ENCODE measurements at places on chromosomes 7 and 10. TPM values are rescaled to one million over a fixed set of nuclear protein-coding genes. Genes with fewer than 3 reads are reported as not detected.

GRCh38 chr10:47418966-47419365, 34.9 kb upstream of the ZNF488 start:
- H3K27ac ChIP-seq: no peak overlapping the region
- peaks cover 8% of the 10 kb centered on the region for H3K4me1 ChIP-seq
- no peaks in the 10 kb centered on the region for H3K36me3 ChIP-seq
- no peak for DNase-seq

- no peaks in the 10 kb centered on the region for H3K36me3 ChIP-seq
- H3K27ac ChIP-seq: no peak overlapping the region
- H3K4me1 ChIP-seq: no peaks in the 10 kb centered on the region
- no peak overlapping the region for H3K4me3 ChIP-seq
These were observed 90.5 kb downstream of the WIPF3 start for GRCh38 chr7:29896685-29897411.

DNA sequence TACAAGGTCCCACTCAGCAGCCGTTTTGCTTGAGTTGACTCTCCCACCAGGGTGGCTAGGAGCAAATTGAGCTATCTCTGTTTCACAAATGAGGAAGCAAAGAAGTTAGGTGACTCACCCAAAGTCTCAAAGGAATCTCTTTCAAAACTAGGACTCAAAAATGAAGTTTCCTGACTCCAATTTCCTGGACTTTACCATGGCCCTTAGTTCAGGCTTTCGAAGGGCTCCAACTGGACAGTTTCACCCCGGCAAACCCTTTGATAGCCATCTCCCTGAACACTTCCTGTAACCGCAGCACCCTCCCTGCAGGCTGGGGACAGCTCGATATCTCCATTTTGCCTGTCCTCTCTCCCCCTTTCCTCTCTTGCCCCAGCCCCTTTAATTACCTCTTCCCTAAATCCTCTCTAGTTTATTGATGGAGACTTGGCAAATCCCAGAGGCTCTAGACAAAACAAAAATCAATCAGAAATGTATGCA, 4.7 kb upstream of the AFAP1L2 start:
- H3K36me3 ChIP-seq: no peaks in the 10 kb centered on the region
- peaks cover 11% of the 10 kb centered on the region for H3K4me1 ChIP-seq
- H3K27me3 ChIP-seq: peaks cover 3% of the 10 kb centered on the region
- no peak for DNase-seq
- no peak overlapping the region for H3K4me3 ChIP-seq
- no peak overlapping the region for H3K27ac ChIP-seq

DNA sequence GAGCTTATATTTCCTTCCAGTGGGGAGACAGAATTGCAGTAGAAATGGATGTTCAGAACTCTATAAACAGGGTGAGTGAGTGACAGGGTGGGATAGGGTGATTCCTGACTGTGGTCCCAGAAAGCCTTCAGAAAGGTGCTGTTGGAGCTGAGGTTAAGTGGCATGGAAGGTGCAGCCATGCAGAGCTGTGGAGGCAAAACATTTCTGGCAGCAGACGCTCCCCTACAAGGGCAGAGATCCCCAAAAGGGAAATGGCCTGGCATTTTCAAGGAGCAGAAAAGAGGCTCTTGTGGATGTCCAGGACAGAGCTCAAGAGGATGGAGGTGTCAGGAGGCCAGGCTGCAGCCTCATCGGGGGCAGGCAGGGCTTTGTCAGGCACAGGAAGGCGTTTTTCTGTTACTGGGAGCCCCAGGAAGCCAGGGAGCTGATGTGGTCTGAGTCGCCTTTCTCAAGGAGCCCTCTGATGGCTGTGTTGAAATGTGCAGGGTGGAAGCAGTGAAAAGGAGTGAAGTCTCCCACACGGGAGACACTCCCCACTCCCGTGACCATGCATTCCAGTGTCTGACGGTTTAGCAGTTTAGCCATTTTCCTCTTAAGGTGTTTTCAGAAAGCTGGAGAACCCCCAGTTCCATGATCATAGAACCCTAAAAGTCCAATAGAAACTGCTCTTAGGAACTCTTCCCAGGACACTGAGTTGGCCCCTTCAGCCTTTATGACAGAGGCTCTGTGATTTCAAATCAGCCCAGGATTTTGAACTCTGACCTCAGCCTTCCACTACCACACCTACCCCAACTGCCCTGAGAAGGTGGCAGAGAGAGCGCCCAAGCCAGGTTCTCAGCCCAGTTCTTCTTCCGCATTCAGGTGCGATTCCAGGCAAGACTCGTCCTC, 96.2 kb downstream of the C10orf105 start:
- peaks cover 18% of the 10 kb centered on the region for H3K4me1 ChIP-seq
- no peaks in the 10 kb centered on the region for H3K36me3 ChIP-seq
- no peak overlapping the region for H3K27ac ChIP-seq
- peak; percentile 20 for DNase-seq
- no peak overlapping the region for H3K4me3 ChIP-seq

- peak overlapping the region; percentile 100 for H3K27ac ChIP-seq
- DNase-seq: no peak
- H3K4me3 ChIP-seq: no peak overlapping the region
These were observed 116.0 kb downstream of the EGFR start for GRCh38 chr7:55134786-55135185.

- no peaks in the 10 kb centered on the region for H3K4me1 ChIP-seq
- H3K27ac ChIP-seq: no peak overlapping the region
- no peaks in the 10 kb centered on the region for H3K36me3 ChIP-seq
- DNase-seq: no peak
These were observed 19.7 kb upstream of the VPS37D start for GRCh38 chr7:73647725-73648592.

DNA sequence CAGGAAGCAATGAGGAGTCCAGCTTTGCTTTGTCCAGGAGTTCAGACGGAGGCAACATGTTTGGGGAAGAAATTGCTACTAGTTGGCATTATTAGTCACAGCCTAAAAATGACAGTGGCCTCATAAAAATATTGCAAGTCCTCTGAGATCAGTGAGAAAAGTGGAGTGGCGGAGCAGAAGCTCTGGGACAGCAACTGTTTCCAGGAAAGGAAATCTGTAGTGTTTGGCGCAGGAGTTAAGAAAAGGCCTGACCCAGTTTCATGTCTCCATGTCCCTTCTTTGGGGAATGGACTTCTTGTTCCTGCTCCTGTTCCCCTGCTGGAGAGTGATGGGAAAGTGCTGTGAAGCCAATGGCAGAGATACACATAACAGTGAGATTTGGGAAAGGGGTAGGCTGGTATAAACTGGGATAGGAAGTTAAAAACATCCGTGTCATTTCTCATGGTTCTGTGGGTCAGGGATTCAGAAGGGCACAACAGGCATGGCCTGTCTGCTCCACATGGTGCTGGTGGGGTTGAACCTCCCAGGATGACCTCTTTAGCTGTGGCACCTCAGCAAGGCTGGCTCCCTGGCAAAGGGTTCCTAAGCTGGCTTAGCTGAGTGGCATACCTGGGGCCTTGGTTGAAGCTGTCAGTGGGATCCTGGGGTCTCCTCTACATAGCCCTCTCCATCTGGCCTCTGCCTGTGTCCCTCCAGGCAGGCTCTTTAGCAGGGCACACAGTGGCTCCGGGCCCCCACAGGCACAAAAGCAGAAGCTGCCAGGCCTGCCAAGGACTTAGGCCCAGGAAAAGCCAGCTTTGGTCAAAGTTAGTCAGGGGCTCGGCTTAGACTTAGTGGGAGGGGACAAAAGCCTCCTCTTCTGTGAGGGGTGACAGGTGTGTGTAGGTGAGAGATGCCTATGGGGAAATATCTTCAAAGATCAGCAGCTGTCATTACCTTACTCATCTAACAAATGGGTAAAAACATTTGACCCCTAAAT, 77.7 kb downstream of the WDFY4 start:
- no peak overlapping the region for H3K4me3 ChIP-seq
- no peak overlapping the region for H3K27ac ChIP-seq
- H3K27me3 ChIP-seq: no peaks in the 10 kb centered on the region
- no peaks in the 10 kb centered on the region for H3K36me3 ChIP-seq
- no peaks in the 10 kb centered on the region for H3K4me1 ChIP-seq

DNA sequence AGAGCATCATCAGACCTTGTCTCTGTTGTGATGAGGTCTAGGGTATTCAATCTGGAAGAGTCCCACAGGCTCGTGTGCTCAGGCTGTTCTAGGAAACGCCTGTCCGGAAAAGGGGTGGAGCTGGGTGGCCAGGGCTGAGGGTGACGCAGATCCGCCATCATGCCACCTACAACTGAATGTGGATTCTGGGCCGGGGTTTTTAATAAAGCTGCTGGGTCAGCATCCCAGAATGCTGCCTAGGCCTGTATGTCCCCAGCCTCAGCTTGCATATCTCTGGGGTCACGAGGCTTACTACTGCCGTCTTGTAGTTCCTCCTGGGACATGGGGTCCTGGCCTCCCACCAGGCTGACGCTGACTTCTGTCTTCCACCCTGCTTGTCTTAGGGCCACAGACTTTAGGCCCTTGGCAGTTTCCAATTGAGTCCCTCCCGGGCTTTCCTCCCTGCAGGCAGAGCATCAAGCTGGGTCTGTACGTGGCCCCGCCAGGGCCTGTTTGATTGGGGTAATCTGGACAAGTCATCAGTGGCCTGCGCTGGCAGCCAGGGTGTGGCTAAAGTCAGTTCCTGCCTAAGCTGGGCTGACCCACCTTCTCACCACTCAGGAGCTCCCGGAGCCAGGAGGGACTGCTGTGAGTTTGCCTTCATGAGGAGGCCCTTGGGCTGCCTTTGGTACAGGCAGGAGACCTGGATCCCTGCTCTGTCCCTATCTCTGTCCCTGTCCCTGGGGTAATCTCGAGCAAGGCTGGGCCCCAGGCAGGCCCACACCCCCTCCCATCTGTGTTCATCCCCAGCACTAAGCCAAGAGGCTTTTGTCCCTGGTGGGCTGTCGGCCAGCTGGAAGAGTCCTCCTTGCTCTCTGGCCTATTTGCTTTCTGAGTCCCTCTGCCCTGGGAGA, 79.9 kb downstream of the ZMIZ1 start:
- peak overlapping the region; percentile 95 for H3K27ac ChIP-seq
- H3K4me1 ChIP-seq: peaks cover 71% of the 10 kb centered on the region
- H3K36me3 ChIP-seq: no peaks in the 10 kb centered on the region
- no peaks in the 10 kb centered on the region for H3K27me3 ChIP-seq
- DNase-seq: no peak

Gene OR9A2
- total RNA-seq: not detected

Gene VAX1
- total RNA-seq: 0.62 TPM
